ENCODE measurements at places on chromosomes 3 and 15.

DNA sequence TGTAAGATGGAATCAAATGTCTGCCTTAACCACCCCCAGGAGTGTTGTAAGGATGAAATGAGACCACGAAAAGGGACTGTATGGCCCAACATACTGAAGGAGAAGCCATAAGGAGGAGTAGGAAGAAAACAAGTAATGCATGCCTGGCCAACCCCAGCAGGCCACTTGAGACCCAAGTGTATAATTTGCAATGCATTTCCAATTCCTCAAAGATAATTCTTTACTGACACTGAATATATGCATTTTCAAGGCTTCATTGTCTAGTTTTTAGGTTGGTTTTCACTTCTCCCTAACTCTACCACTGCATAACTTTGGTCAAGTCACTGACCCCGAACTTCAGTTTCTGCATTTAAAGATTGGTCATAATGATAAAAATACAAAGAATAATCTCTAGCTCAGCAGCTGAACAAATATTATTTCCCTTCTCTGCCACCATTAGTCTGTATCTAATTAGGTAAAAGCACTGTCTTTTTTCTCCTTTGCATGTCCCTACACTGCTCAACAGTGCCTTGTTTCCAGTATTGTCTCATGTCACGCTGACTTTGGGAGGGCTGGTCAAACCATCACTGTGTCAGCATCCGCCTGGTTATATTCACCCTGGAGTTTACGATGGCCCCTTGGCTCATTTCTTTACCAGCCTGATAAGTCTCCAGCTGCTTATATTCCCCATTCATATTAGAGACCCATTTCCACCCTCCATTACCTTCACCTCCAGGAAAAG lies 378.6 kb downstream of the NTRK3 start:
- no peak for DNase-seq

- no peak for DNase-seq
Observed at GRCh38 chr3:71022551-71023335, 560.8 kb downstream of the FOXP1 start.

DNA sequence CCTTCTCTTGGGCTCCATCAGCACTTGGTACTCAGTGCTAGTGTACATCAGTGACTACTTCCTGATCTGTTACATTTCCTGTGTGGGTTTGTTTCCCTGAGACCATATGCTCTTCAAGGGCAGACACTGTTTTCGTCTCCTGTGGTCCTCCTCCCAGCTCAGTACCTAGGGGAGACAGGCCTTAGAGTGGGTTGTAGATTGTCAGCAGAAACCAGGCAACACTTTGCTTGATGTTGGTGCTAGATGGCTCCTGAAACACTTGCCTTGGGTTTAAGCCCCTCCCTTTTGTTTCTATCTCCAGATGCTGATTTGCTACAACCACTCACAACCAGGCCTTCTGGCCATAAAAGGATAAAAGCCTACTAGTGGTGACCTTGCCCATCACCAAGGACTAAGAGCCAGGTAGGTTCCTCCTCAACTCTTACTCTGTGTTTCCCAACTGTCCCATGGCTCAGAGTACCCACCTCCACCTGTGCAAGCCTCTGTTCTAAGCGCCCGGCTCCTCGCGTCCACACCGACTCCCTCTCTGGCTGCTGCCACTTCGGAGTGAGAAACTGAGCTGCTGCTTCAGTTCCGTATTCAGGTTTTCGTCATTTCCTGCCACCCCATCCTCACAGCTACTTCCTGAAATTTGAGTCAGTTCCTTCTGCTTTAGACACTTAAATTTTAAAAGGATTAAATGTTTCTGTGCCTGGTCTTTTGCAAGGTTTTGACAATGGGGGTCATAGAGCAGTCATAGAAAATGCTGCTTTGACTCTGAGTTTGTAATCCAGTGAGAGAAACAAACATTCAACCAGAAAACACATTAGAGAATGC lies at the start of gene HCLS1:
Gene HCLS1, minus strand, starts transcription at position 548 of the 816 bp plus-strand sequence. CDS start 2,556 bp downstream, outside the sequence.
- DNase-seq: no peak

DNA sequence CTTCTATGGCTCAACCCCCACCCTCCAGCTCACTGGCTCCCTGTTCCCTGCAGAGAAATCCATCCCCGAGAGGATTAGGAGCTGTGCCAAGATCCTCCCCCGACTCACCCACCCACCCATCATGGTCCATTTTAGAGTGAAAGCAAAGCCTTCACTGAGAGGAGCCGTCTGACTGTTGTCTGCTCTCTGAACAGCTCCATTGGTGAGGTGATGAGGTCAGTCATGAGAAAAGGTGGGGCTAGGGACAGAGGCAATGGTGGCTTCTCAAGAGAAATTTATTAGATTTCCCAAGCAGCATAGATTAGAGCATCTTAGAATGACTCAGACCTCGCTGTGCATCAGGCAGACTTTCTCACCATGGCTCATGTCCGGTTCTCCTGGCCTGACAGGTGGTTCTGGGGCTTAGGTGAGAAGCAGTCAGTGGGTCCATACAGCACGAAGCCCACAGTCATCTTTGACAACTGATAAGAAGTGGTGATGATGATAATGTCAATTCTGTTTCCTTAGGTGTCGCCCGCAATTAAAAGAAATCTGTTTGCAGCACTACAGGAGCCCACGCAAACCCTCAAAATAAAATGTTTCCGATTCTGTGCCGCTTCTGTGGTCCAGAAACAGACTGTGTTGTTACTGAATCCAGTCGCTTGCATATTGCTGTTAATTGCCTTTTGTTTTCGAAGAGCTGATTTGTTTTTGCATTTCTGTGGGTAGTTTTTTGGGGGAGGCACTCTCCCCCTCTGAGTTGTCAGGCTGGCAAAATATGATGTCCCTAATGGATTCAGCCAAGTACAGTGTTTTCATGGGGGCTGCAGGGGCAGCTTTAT lies 24.8 kb upstream of the RHO start:
- no peak for DNase-seq

- no peak for DNase-seq
Observed at GRCh38 chr3:55194376-55194775, 266.5 kb upstream of the LRTM1 start.

GRCh38 chr3:32872487-32873382 lies 54.9 kb downstream of the TRIM71 start:
- DNase-seq: peak; percentile 10

GRCh38 chr3:47423548-47424145 lies 42.8 kb downstream of the PTPN23 start:
- no peak for DNase-seq

DNA sequence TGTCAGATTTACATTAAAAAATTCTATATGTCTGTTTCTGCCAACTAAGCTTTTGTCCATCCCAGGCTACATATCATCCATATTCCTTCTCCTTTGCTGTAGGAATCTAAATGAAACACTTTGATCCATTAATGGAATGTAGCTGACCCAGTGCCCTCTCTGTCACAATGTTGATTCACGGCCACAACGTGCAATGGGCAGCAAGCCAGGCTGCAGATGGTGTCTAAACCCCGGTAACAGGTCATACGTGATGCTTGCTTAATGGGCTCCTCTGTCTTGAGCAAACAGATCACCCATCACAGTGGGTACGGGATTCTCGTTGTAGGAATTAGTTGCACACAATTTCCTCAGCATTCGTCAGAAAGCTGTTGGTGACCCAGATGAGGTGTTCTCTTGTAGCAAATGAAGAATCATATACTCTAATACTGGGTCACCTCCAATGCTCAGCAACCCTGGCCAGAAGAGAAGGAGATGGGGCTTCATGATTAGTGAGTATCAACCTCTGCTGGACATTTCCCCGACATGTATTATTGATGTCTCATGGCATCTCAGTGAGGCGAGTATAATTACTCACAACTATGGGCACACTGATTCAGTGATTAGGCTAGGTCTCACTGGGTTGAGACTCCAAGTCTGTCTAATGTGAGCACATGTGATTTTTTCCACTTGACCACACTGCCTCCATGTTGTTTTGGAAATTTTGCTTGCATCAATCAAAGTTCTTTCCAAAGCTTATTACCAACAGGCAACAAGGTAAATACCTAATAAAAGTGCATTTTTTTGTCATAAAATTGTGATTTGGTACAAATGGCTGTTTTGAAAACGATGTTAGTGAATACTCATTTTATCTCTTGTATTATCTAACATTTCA lies 12.9 kb upstream of the DCBLD2 start:
- DNase-seq: no peak

Measured in AG04449 (cell line).